ENCODE measurements at places on chromosomes 7 and 10.

DNA sequence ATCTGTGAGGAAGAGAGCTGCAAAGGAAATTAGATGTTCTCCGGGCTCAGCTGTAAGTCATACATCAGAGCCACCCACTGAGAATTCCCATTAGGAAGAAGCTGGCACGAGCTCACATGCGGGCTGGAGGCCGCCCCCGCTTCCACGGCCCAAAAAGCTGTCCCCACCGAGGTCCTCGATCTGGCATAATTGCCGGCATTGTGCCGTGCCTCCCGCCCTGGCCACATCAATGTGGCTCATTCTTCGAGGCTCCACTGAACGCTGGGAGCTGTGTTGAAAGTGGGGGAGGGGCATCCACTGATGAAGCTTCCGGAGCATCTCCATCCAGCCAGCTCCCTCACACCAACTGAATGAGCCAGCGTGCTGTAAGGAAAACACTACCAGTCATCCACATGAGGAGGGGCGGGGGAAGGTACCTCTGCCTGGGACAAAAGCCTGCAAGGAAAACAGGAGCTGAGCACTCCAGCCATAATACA is 173.1 kb downstream of the PTPRN2 start:
- DNase-seq, result no peak

- DNase-seq, result no peak
Measured at GRCh38 chr7:76076995-76077394, 29.1 kb downstream of the MDH2 start.

DNA sequence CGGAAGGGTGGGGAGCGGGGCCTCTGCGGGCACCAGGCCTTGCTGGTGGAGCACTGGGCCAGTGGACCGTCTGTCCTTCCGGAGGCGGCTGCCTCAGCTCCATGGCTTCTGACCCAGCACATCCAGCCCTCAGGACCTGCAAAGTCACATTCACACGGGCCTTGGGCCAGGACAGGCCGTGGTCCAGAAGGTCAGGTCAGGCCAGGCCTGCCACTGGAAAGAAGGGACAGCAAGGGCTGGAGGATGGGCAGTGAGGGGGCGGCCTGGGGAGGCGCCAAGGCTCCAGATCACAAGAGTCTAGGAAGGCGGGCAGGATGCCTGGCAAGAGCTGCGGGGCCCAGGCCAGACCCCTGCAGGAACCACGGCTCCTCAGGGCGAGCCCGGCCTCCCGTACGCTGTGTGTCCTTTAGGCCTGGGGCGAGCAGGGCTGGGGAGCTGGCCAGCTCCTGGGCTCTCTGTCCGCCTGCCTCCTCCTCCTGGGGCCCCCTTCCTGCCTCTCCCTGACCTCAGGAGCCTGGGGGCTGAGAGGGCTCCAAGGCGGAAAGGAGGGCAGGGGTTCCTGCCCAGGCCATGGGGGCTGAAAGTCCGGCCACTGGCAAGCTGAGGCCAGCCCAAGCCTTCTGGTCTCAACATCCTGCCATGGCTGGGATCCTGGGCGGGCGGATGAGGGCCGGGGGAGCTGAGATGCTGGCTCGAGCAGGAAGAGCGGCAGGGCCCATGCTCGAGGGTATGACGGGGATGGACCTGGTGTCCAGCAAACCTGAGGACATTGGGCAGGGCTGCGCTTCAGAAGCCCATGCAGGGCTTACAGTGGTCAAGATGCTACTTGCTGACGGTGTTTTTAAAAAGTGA is 225.8 kb downstream of the ELFN1 start:
- no peak for DNase-seq

- DNase-seq, result peak; percentile 37
Measured at GRCh38 chr7:140672382-140673062, at the start of gene ADCK2. TSS of gene ADCK2 (plus strand) at chr7:140672945. CDS start at chr7:140673331, 386 bp downstream.

- DNase-seq, result peak; percentile 65
Measured at GRCh38 chr7:98251231-98251600, 816 bp downstream of the TECPR1 start.

All from T-cell (primary cell).